Hepatic stellate cell (primary cell): ENCODE measurements at places on chromosomes 3 and 15.
A peak's percentile ranks its signal among the peaks of the same experiment; 100 is the strongest.

DNA sequence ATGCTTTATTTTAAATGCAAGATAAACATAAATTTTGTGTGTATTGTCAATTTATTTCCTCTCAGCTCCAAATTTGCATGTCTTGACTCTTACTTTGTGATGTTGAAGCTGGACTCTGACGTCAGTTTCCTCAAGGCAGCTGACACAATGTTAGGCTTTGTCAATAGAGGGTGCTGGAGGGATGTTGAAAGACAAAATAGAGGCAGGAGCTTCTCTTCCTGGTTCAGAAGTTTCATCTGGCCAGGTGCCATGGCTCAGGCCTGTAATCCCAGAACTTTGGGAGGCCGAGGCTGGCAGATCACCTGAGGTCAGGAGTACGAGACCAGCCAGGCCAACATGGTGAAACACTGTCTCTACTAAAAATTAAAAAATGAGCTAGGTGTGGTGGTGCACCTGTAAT, 408.6 kb downstream of the GBE1 start:
- DNase-seq: peak; percentile 2

GRCh38 chr15:69290346-69291164, 8.2 kb upstream of the PAQR5 start:
- no peak for DNase-seq

- no peak for DNase-seq
These were observed 88.5 kb upstream of the ABHD17C start for GRCh38 chr15:80606511-80607071.

GRCh38 chr3:183350164-183350563, 78.3 kb downstream of the MCF2L2 start:
- DNase-seq: no peak

GRCh38 chr3:151051533-151051932, 33.9 kb upstream of the MED12L start:
- DNase-seq: no peak

GRCh38 chr3:132145833-132146232, 111.0 kb upstream of the CPNE4 start:
- DNase-seq: no peak

DNA sequence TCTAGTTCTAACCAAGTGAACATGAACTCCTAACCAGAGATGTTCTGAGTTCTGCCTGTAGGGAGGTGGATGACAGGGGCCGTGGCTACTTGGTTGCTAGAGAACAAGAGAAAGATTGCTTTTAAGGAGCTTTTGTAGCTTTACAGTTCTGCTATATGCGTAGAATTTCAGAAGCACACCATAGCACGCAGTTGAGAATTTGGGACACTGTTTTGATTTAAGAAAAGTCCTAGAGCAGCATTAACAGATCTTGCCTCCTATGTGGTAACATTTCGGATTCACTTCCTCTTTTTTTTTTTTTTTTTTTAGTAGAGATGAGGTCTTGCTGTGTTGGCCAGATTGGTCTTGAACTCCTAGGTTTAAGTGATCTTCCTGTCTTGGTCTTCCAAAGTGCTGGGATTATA, 181.7 kb downstream of the TCF12 start:
- DNase-seq: no peak

GRCh38 chr15:83081256-83082014, 14.4 kb upstream of the BTBD1 start:
- DNase-seq: no peak

DNA sequence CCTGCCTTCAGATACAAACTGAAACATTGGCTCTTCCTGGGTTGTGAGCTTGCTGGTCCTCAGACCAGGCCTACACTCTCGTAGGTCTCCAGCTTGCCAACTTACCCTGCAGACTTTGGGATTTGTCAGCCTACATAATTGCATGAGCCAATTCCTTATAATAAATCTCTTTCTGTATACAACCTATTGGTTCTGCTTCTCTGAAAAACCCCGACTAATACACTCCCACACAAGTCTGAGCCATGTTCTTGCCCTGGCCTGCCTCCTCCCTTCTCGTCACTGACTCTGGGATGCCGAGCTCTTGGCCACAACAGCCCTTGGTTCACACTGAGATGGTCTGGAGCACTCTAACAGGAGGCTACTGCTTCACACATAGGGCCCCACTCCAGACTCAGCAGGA, 9.5 kb downstream of the CYP19A1 start:
- DNase-seq: no peak

- no peak for DNase-seq
These were observed 152.4 kb downstream of the LEKR1 start for GRCh38 chr3:156978481-156978961.

GRCh38 chr3:127835993-127836882, 13.9 kb upstream of the MGLL start:
- DNase-seq: no peak

GRCh38 chr3:144361002-144361401, 389.4 kb downstream of the DIPK2A start:
- no peak for DNase-seq

DNA sequence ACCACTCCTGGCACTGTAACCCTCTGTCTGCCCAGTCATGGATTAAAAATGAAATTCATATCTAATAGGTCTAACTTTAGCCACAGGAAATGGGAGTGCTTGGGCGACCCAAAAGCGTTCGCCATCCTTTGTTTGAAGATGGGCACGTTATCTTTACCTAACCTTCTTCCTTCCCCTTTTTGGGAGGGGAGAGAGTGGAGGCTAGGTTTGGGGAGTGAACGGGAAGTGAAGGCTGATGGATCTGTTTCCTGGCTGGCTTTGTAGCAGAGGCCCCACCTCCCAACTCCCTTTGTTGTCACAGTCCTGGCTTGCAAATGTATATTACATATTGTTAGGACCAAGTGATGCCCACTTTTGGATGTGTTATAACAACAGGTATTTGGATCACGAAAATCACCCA, 98.1 kb upstream of the ARHGEF3 start:
- no peak for DNase-seq

DNA sequence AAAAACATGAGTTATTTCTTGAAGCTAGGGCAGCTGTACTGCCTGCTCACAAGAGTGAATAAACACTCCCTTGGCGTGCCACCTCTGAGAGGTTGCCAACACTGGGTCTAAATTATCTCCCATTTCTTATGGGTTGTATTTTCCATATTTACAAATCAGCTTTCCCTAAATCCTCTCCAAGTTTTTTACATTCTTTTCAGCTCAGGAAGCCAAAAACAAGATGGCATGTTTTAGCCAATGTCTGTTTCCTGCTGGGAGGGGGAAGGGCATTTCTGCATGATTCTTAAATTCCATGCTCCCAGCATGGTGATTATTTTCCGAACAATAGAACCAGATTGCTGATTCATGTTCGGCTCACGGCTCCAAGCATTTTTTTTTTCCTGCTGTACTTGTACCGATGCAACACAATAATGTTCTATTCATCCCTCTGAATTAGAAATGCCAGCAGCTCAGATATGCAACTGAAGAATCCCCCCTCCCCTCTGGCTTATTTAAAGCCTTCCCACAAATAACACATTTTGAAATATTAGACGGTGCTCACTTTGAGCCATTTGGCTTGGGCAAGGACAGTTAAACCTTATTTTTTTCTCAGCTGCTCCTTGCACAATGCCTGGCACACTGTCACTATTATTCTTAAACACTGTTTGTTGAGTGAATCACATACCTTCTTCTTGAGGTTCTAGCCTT, 252.5 kb downstream of the THRB start:
- DNase-seq: peak; percentile 4

DNA sequence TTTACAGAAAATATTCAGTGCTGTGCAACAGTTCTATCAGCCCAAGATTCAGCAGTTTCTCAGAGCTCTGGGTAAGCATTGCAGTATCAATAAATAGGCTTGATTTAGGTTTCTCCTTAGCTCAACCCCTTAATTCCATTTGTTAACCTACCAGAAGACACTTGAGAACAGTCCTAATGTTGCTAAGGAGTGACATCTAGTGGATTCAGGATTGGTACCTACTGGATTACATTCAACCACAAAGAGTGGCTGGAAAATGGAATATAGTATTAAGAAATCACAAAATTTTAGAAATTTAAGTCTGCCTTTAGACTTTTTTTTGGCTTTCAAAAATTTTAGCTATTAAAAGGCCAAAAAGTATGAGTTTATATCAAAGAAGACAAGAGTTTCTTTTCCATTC, 34.7 kb downstream of the POLG start:
- no peak for DNase-seq

GRCh38 chr3:127185962-127186674, 6.8 kb upstream of the PRR23E start:
- no peak for DNase-seq

- DNase-seq: no peak
These were observed 55.7 kb downstream of the GPR171 start for GRCh38 chr3:151147299-151147698.

DNA sequence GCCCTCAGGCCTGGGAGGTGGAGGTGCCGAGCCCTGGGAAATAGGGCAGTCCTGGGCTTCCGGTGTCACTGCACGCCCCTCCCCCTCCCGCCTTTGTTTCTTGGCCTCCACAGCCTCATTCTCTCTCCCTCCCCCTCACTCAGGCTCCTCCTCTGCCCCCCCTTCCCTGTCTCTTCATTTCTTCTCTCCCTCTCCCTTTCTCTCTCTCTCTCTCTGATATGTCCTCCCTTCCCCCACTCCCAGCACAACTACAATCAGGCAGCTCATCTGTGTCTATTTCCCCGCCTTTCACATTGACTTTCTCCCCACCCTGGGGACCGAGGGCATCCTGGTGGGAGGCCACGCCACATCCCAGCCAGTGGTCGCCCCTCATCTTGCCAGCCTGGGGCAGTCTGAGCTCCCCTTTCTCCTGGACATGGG, 40.2 kb downstream of the IDH2 start:
- no peak for DNase-seq

DNA sequence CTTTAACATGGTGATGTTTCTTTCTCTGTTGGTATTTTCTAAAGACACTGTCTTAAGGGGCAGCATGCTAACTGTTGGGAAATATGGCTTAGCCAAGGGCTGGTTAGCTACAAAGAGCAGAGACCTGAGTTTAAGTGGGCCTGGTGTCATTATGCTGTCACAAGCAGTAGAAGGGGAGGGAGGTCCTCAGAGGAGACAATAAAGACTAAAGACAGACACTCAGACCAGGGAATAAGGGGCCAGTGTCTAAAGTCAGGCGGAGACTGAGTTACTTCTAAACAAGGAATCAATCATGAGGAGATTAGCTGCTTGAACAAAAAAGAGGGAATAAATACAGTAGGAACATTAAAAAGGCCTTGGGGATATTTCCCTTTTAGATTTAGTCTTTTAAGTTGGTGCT, 142.7 kb upstream of the DPPA4 start:
- DNase-seq: no peak

- DNase-seq: no peak
These were observed 17.7 kb upstream of the LAMP3 start for GRCh38 chr3:183180110-183180783.

GRCh38 chr3:140370686-140371085, 307.2 kb upstream of the TRIM42 start:
- DNase-seq: no peak

DNA sequence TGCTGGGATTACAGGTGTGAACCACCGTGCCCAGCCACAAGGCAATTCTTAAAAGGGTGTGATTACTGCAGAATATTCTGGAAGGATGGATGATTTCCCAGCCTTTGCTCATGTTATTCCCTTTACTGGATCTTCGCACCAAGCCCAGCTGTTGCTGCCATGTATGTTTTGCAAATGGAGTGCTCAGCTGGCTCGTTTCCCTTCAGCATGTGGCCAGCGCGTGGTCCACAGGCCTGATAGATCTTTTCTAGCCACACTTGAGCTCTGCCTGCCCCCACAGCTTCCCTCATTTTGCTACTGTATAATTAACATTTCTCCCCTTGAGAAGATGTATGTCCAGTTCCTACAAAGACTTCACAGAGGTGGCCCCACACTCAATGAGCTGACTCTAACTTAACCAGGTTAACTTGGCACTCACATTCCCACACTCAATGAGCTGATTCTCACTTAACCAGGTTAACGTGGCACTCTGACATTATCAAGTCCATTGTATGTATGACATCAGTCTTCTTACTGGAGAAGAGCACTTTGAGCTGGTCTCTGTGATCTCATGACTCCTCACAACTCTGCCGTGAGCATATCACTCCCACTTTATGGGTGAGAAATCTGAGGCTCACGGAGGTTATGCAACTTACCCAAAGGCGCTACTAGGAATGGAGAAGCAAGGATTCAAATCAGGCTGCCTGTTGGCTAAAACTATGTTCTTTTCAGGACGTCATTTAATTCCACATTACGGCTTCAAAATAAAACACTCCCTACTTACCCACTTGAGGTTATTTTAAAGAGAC, 49.2 kb downstream of the TM4SF4 start:
- no peak for DNase-seq

DNA sequence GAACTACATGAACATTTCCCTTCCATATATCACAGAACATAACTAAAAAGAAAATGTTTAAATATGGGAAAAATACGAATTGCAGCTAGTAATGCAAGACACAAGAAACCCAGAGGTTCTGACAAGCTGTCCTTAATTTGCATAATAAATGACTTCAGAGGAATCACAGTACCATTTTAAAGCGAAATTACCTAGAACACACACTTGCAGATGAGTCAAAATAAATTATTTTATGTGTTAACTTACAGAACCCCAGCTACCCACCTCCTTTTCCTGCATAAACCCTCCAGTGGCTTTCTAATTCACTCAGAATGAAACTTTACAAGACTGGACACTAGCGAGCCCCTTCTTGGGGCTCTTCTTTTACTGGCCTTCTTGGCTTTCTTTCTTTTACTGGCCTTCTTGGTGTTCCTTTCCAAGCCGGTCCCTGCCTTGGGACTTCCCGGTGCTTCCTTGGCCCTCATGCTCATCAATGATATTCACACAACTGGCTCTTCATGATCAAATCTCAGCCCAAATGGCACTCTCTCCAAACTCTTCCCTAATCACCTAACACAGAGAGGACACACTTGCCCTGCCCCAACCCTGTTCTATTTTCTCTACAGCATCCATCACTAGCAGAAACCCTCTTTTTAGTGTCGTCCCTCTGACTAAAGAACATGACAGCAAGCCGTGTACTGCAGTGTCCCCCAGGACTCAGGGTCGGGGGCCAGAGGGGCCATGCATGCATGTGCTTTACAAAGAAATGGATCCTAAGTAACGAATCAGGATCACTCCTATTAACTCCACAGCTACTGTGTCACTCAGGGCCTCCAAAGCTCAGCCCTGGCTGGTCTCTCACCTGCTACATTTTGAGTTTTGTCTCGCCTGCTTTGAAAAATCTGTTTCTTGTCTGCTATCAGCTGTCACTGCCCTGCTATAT, 4.8 kb downstream of the CHSY1 start:
- DNase-seq: no peak

DNA sequence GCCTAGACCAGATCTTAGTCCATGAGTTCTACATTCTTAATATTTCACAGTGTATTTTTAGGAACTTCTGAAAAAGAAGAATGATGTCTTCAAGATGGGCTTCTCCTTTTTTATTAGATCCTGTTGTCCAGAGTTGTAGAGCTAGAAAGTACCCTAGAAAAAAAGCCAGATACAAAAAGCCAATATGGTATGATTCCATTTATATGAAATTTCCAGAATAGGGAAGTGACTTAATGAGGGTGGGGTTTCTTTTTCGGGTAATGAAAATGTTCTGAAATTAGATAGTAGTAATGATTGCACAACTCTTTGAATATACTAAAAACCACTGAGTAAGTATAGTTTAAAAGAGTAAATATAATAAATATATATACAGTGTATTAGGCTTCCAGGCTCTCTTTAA, 116.9 kb downstream of the NFKBIZ start:
- DNase-seq: no peak
